ENCODE measurements at places on chromosomes 4 and X. TPM values are rescaled to one million over a fixed set of nuclear protein-coding genes. Genes with fewer than 3 reads are reported as not detected.

The CXCL6 gene
- 3.5 TPM for total RNA-seq

The SPANXA2 gene
- not detected for total RNA-seq

The ATRX gene
- 84.0 TPM for total RNA-seq

The SHROOM3 gene
- 27.5 TPM for total RNA-seq

The GAGE12J gene
- not detected for total RNA-seq

The RAB39B gene
- total RNA-seq: 1.7 TPM

The TNIP3 gene
- total RNA-seq: 0.17 TPM

The SLC49A3 gene
- 15.5 TPM for total RNA-seq

The MMAA gene
- total RNA-seq: 4.6 TPM

The NHS gene
- 4.6 TPM for total RNA-seq

The OTC gene
- not detected for total RNA-seq

The SSX2 gene
- not detected for total RNA-seq

The RAB9A gene
- total RNA-seq: 37.5 TPM

The CXCL1 gene
- total RNA-seq: 16.4 TPM

The SPATA4 gene
- total RNA-seq: 0.15 TPM

The ANKRD17 gene
- 58.3 TPM for total RNA-seq

The ZFYVE28 gene
- total RNA-seq: 23.3 TPM

The YTHDC1 gene
- total RNA-seq: 35.2 TPM

The SYP gene
- total RNA-seq: 0.87 TPM

The NSUN7 gene
- total RNA-seq: not detected

The PNMA6F gene
- not detected for total RNA-seq

The MAOB gene
- total RNA-seq: 7.7 TPM

The MTNR1A gene
- total RNA-seq: not detected

The PNCK gene
- total RNA-seq: 1.2 TPM

The TEX13D gene
- not detected for total RNA-seq

The PRSS12 gene
- total RNA-seq: 158 TPM

The ERCC6L gene
- 7.9 TPM for total RNA-seq

The PARM1 gene
- not detected for total RNA-seq

The UXT gene
- total RNA-seq: 105 TPM

The TENM3 gene
- total RNA-seq: 13.2 TPM

The PAK3 gene
- total RNA-seq: 1.2 TPM

The TMSB15C gene
- total RNA-seq: 3.8 TPM

The SPP1 gene
- 0.29 TPM for total RNA-seq

The ATP2B3 gene
- total RNA-seq: not detected

The DNAAF6 gene
- total RNA-seq: not detected

The KIF4A gene
- total RNA-seq: 1.3 TPM

The PSAPL1 gene
- total RNA-seq: not detected

The BMX gene
- total RNA-seq: not detected

The DSPP gene
- total RNA-seq: not detected

The ADH1C gene
- total RNA-seq: 5.5 TPM

The PRDM8 gene
- 9.0 TPM for total RNA-seq

The CXCL3 gene
- 10.6 TPM for total RNA-seq

The GAGE13 gene
- total RNA-seq: not detected

The RBM47 gene
- 1.0 TPM for total RNA-seq

Measured in smooth muscle cell of trachea (primary cell).